ENCODE measurements at places on chromosomes 4 and X. TPM values are rescaled to one million over a fixed set of nuclear protein-coding genes. Genes with fewer than 3 reads are reported as not detected.

GRCh38 chr4:19486400-19486799 is 765.3 kb upstream of the SLIT2 start:
- DNase-seq = no peak

DNA sequence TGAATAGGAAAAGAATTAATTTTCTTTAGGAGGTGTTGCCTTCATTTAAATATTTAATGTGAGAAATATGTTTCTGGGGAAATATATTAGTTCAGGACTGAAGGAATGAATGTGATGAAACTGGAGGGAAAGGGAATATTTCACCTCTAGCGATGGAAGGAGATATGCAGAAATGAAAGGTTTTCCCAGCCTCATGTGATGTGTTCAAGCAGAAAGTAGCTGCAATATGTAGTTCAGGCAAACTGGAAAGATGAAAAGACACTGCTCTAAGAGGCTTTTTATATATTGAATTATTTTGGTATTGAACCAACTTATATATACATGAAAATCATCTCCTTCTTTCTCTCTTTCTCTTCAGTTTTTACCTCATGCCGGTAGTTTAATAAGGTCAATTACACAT is 3.4 kb downstream of the GRID2 start:
- DNase-seq = no peak

The TCEAL3 gene
- total RNA-seq = 170 TPM

DNA sequence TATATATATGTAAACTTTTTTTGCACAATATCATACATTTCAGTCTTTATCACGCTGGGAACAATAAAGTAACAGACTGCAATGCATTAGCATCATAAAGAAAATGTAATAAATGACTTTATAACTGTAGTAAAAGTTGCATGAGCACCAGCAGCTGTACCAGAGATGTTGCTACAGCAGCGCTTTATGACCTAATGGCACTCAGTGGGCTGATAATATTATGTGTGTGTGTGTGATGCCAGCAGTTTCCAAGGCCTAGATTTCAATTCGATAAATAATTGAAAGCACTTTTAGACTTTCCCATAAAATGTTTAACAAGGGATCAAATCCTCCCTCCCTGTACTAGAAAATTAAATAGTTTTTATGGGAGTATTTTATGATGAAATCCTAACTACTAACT is 367.6 kb upstream of the AGA start:
- DNase-seq = no peak

DNA sequence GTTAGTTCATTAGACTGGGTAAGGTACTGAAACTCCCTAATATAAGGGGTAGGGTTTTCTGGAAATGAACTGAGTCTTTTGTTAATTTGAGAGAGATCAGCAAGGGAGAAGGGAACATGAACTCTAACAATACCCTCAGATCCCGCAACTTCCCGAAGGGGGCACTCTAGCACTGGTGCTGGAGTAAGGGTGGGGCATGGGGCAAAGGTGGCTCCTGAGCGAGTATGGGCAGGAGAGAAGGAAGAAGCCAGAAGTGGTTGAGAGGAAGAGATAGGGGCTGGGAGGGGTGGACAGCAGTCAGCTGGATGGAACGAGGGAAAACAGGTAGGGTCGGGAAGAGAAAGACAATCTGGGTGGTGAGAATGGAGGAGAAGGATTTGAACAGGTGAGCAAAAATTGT is 183.2 kb upstream of the MAGEE2 start:
- DNase-seq = no peak

GRCh38 chrX:10938365-10938923 is 172.7 kb upstream of the HCCS start:
- DNase-seq = no peak

DNA sequence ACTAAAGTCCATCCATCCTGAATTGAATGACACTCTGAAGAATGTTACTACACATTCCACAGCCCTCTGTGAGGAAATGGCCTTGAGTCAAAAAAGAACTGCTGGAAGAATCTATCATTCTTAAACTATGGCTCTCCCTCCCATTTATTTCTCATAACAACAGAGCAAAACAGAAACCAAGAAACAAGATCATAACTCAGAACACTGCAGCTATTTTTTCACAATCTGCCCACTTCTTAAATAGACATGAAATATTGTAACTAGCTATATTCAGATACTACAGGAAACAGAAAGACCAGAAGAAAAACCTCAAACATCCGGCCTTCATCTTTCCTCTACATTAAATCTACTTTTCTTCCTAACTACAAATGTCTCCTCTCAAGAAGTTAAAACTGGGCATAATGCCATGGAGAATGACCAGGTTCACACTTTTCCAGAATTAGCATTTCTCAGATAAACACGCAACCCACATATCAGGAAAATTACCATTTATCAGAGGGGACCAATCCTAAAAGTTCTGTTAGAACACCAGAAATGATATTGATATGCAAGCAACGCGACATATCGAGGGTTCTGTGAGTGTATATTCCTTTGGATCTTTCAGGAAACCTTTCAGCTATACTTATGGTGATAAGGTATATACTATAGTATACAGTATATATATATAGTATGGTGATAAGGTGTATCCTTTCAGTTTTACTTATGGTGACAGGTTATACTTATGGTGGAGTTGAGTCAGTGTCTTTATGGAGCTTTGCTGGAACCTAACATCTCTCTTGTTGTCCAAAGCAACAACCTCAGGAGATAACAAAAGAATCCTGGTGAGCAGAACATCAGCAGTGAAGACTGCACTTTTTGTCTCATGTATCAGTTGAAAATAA is 60.4 kb upstream of the IRF2 start:
- peak; percentile 50 for DNase-seq

GRCh38 chr4:150874338-150875226 is 140.5 kb downstream of the LRBA start:
- DNase-seq = no peak

DNA sequence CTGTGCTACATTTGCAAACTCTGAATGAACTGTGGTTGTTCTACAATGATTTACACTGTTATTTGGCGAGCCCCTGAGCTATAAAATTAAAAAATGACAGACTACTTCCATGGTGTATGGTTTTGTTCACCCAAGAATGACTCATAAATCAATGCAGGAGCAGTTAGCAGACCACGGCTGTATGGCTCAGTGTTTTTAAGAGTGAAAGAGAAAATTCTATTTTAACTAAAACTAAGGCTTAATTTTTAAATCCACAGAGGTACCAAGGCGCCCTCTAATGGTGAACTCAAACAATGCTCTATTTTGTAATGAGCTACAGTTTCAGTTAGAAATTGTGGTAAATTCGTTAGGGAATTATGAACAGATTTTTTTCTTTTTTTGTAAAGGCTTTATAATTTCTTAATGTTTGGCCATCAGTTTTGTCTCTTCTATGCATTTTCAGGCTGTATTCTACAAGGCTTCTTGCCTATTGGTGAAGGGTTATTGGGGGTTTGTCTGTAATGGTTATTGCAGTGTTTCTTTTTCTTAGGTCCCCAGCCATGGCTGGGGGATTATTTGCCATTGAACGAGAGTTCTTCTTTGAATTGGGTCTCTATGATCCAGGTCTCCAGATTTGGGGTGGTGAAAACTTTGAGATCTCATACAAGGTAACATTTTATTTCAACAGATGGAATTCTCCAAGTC is 32.5 kb downstream of the HMGB2 start:
- DNase-seq = no peak

- no peak for DNase-seq
These were observed 145.1 kb downstream of the CBR4 start for GRCh38 chr4:168864821-168865541.

DNA sequence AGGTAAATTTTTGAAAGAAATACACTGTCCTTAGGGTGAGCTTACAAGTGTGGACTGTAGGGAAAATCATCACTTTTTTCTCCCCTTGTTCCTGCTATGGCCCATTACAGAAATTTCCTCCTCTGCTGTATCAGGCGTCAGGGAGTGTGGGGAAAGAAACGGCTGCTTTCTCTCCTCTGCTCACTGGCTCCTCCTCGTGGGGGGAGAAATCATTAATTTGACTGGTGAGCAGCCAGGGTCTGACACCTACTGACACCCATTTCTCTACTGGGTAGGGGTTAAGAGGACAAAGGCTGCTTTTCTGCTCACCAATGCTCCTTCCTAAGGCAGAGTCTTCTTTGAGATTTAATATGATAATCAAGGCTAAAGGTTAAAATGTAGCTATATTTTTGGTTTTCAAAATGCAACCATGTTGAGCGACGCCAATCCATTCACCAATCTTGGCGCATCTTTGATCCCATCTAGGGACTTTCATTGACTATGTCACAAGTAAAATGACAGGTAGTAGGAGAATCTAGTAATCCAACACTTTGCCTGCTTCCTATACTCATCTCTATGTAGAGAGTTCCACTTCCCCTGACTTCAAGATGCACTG is 25.1 kb downstream of the SETD7 start:
- no peak for DNase-seq

- DNase-seq = no peak
These were observed 37.7 kb upstream of the LRBA start for GRCh38 chr4:151052785-151053184.

- DNase-seq = no peak
These were observed 2.2 kb upstream of the SRD5A3 start for GRCh38 chr4:55343887-55344286.

The CLDN2 gene
- not detected for total RNA-seq

The C1QTNF7 gene
- total RNA-seq = 33.2 TPM

DNA sequence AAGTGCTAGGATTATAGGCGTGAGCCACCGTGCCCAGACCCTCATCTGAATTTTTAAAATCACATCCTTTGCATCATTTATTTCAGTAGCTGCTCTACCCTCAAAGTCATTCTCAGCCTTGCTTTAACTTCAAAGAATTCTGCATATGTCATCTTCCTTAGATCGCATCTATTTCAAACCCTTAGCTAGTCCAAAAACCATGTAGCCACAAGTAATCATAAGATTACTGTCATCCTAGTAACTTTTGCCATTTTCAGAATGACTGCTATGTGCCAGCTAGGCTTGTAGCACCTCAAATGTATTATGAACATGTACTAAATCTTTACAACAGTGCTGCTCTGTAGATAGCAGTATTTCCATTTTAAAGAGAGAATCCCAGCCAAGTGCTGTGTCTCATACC is 45.5 kb upstream of the KLF3 start:
- DNase-seq = no peak

DNA sequence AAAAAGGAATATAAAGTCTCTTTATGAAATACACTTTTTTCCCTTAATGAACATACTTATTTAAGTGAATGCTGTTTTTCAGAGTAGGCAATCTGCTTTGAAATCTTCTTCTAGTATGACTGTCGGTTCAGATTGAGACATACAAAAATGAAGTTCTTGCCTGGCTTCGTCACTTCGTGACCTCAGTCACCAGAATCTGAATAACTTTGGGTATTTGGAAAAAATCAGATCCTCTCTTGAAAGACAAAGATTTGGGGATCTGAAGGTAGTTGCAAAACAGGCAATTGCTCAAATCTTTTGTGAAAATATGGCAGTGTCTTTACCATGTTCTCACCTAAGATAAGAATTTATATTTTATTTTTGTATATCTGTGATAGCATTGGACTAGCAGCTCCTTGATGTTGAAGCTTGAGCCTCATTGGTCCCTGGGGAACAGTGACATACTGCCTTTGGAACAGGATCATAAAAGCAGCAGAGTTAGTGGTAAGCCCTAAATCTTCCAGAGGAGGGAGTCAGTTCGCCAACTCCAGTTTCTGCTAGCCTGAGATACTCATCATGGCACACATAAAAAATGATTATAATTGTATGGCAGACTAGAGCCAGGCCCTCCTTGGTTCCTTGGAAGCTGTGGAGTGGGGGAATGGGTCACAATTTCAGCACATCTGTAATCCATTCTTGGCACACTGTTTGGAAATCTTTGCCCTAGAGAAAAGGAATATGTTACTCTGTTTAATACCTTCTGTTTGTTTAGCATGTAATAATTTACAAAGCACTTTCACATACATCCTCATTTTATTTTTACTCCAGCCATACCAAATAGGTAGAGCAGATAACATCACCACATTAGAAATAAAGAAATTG is 5.0 kb downstream of the ARFIP1 start:
- DNase-seq = no peak

DNA sequence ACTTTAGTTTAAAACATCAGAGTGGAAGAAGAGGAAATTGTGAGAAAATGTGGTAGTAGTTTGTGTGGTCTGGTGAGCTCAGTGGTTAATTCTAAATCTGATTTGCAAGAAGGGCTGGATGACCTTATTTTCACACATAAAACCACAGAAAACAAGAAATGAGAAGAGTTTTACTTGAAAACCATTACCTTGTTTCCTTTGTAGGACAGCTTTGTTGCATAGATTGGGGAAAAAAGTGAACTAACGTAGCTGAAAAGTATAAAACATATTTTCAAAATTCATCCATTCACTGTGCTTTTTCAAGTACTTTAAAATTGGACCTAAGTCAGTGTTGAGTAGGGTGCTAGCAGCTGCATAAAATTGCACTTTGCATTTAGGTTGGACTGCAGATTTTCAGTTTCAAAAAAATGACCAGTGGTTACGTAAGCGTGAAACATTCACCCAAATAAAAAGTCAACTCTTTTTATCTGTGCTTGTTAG is 211.3 kb downstream of the ARHGAP10 start:
- no peak for DNase-seq

DNA sequence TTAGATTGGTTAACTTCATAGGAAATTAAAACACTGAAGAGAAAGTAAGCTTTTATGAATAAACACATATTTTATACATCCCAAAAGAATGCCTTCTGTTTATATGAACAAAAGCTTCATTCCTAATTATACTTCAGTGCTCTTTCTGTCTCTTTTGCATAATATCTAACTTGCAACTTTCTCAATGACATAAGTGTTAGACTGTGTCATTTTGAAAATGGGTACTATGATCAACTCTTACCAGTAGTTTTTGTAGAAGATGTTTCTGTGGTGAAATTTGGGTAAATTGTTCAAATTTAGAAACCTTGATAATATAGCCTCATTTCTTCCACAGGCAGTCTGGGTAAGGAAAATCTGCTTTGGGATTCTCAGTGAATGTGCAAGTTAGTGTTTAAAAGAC is 991.4 kb downstream of the CCSER1 start:
- no peak for DNase-seq

- no peak for DNase-seq
These were observed 390.7 kb downstream of the GBA3 start for GRCh38 chr4:23083391-23083790.

The FAM156A gene
- 14.5 TPM for total RNA-seq

GRCh38 chrX:118553042-118553710 is 57.6 kb downstream of the DOCK11 start:
- no peak for DNase-seq

DNA sequence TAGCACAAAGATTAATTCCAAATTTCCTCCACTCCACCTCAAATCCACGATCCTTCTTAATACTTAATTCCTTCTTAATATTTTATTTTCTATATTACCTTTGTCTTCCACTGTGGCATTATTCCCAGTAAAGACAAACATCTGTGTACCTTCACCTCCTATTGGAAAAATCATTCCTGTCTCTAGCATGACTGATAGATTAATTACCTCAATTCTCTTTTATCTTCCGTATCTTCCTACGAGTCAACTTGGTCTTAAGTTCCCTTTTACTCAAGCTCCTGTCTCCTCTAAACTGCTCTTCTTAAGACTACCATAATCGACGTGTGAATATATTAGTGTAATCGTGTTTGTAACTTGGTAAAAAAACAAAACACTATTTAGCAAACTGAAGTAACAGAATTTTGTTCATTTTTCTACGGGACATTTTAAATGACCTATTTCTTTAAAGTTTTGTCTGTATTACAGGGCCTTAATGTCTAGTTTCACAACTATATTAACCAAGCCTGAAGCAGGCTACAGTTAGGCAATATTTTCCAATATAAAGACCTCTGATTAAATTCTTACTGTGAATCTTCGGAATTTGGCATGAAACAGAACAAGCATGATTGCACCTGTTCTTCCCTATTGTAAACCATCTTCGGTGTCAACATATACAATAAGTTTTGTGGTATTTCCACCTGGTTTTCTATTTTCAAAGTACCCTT is 1.1 kb upstream of the USP38 start:
- no peak for DNase-seq

The PABPC1L2A gene
- not detected for total RNA-seq

Data from esophagus muscularis mucosa (tissue), 4 donors.